ENCODE measurements at places on chromosomes 16 and 17.
A peak's percentile ranks its signal among the peaks of the same experiment; 100 is the strongest.

GRCh38 chr16:70565053-70565452, 41.4 kb downstream of the SF3B3 start:
- no peak for ATAC-seq

- no peak for ATAC-seq
Measured at GRCh38 chr16:28924399-28924761, 658 bp downstream of the RABEP2 start.

DNA sequence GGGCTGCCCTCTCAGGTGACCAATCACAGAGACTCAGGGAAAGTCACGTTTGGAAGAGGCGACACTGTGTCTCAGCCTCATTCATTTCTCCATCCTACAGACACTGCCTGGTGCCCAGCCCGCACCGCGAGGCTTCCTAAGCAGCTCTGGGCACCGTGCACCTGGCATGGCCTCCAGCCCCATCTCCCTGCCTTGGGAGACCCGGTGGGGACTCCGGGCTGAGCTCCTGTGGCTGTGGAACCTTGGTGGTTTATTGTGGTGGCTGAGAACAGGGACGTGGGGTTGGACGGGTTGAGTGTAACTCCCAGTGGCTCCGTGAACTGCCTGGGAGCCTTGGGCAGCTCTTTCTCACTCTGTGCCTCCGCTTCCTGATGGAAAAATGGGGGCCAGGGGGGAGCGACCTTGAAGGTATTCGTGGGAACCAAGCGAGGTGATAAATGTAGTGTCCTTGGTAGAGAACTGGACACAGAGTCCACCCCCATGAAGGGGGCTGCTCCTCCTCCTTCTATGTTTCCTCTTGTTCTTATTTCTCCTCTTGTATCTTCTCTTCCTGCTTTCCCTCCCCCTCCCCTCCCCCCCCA, 215.4 kb downstream of the SEC14L1 start:
- peak; percentile 7 for ATAC-seq

DNA sequence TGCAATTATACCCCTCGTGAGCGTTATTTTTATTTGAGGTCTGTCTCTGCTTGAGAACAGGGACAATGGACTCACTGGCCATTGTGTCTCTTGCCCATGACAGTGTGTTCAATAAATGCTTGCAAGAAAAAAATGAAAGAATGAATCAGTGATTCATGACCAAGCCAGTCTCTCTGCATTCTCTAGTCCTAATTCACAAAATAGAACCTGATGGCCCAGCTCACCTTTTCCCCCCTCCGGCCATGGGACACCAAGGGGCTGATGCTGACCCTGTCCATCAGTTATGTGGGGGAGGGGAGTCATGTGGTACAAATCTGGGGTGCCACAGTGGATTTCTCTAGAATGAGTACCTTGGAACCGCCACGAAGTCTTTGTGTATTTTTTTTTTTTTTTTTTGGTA, 38.2 kb downstream of the CCDC42 start:
- no peak for ATAC-seq

- ATAC-seq = no peak
Measured at GRCh38 chr17:17645961-17646360, 35.3 kb upstream of the RAI1 start.

DNA sequence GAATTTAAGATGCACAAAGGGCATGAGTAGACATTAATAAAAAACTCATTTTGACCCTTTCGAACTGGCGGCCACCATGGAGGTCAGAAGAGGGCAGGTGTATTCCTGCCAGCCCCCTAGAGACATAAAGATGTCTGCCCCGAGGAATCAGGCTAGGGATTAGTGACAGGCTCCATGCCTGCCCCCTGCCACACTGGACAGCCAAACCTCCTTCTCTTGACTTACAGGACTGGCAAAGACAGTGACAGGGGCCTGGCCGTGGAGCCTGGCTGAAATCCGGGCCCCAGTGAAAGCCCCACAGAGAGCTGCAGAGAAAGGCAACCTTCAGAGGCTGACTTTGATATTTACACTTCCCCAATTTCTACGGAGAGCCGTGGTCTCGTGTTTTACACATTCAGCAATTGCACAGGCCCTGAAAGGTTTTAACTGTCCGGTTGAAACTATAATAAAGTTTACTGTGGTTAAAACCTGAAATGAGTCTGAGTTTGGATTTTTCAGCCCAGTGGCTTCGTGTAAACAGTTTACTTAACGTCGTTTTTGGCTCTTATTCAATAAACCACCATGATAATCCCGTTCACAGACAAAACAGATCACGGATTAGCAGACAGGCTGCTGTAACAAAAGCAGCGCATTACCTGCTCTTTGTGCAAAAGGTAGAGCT, 243.9 kb upstream of the MYOCD start:
- ATAC-seq = no peak

GRCh38 chr17:78891406-78892061, 11.5 kb downstream of the CEP295NL start:
- ATAC-seq = no peak

DNA sequence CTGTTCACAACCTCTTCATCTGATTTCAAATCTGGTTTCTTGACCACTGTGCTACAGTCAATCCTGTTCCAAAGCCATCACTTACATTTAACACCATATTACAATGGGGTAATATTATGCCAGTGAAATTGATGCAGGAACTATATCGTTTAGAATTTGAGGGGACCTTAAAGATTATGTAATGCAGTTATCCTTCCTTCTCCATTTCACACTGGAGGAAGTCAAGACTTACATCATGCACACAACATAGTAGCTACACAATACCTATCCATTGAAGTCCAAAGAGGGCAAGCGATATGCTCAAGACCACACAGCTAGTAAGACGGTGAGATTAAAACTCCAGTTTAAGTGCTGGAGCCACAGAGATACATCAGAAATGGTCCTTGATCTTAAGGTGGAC, 16.8 kb downstream of the NOG start:
- ATAC-seq = no peak

DNA sequence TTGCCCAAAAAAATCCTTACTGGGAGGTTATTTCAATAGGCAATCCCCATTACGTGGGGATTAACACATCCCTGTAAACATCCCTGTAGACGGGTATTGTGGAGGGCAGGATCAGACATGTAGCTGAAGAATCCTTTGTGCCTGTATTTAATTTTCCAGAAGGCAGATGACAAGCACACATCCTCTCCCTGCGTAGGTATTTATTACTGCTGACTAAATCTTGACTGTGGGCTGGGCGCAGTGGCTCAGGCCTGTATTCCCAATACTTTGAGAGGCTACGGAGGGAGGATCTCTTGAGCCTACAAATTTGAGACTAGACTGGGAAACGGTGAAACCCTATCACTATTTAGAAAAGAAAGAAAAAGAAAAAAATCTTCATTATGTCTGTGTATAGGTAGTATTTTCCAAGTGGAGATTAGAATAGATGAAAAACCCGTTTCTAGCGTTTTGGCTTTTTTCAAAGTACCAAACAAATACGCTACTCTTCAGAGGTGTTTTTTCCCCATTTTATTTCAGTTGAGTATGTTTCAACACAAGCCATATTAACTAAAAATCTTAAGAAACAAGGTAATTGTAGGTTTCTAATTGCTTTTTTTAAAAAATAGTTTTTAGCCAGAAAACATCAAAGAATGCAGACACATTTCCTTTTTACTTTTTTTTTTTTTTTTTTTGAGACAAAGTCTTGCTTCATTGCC, 1.5 kb upstream of the MARF1 start:
- ATAC-seq = no peak

DNA sequence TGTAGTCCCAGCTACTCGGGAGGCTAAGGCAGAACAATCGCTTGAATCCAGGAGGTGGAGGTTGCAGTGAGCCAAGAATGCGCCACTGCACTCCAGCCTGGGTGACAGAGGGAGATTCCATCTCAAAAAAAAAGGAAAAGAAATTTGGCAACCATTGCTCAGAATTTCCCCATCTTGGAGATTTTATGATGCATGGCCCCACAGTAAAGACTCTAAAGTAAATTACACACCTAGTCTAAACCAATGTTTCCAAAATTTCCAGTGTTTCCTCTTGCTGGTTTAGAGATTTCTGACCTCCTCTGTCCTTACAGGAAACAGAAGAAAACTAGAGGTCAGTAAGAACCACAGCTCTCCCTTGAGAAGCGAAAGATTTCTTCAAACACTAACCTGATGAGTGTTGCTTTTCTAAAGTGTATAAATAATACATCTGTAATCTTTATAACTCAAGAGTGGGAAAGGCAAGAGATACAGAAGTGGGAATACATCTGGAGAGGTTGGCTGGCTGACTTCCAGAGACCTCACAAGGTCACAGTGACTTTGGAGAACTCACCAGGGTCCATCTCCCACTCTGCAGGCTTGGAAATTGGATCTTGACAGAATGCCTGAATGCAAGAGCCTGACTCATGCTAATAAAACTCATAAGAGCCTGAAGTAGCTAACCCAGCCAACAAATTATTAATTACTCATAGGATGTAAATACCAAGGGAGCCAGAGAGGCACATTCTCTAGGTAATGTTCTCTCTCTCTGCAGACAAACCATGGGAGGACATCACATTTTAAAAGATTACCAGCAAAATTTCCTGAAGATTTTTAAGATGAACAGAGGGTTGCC, 8.8 kb downstream of the ADAT1 start:
- no peak for ATAC-seq

GRCh38 chr17:14299280-14300141, 1.4 kb upstream of the HS3ST3B1 start:
- ATAC-seq = no peak

DNA sequence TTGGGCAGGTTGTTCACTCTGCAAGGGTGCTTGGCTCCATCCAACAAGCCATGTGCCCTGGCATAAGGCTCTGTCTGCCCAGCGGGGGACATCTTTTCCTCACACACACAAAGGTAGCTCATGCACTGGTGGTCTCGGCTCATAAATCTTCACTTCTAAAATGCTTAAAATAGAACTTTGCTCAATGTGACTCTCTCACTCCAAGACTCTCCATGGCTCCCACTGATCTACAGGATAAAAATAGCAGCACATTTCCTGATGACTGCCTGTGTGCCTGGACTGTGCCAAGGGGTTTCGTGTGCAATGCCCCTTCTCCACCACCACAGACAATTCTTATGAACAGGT, 15.1 kb upstream of the CIBAR2 start:
- no peak for ATAC-seq

- ATAC-seq = no peak
Measured at GRCh38 chr17:2485543-2485942, 26.1 kb downstream of the METTL16 start.

DNA sequence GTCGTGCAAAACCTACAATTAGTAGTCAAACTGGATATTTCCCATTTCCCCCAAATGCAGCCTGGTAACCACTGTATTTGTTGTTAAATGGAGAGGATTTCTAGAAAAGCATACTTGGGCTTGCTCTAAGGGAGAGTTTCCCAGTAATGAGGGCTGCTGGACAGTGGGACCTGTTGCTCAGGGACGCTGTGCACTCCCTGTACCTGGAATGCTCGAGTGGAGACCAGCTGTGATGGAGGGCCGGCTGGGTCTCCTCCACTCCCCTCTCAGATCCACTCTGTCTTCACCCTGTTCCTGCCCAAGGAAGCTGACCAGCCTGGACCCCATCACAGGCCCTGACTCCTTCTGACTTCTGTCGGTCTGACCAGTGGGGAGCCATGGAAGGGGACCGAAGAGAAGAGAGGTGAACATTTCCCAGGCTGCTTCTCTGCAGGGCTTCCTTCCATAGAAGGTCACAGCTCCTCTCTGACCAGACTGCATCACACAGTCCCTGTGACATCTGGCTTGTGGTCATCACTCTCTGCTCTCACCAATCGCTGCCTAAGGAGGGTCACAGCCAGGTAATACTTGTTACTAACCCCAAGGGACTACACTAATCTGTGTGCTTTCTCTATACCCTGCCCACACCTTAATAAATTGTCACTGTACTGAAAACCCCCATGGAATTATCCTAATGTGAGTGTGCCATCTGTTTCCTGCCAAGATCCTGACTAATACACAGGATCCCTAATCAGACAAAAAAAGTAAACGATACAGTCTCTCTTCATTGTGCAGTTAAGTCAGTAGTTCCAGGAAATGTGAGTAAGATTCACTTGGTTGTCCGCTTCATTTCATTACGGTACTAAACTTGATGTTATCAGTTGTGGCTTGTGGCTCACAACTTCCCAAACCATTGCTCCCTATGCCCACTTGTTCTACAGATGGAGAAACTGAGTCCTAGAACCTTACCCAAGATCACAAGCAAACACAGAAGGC, 102.4 kb downstream of the CCT6B start:
- peak; percentile 81 for ATAC-seq

- ATAC-seq = no peak
Measured at GRCh38 chr17:9874722-9875121, 30.3 kb downstream of the RCVRN start.

- ATAC-seq = no peak
Measured at GRCh38 chr16:9115277-9115676, 23.8 kb downstream of the HAPSTR1 start.

All from activated T-helper 17 cell treated with anti-CD3 and anti-CD28 coated beads, Interleukin-2, amount 50 U/mL, for 72 hours (primary cell).